ENCODE measurements at places on chromosomes 1 and 21.

- DNase-seq, result no peak
Observed at GRCh38 chr1:169488157-169488556, 2.4 kb upstream of the SLC19A2 start.

- no peak for DNase-seq
Observed at GRCh38 chr21:42658320-42659105, 5.1 kb downstream of the PDE9A start.

DNA sequence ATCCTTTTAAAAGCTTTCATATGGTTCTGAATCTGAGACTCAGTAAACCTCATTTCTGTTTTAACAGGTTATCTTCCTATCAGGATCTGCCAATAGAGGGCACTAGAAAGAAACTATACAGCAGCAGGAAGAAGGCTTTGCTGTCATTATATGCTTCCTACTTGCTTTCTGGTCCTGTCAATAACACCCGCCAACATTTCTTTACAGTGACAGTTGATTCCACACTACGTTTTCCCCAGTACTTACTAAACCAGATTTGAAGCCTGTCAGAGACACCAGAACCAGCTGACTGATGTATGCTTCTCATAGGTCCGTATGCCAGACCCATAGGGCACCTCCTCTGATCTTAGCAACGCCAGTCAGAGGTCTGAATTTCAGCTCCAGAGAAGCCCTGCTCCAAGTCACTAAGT is 341.0 kb upstream of the NEGR1 start:
- peak; percentile 2 for DNase-seq

DNA sequence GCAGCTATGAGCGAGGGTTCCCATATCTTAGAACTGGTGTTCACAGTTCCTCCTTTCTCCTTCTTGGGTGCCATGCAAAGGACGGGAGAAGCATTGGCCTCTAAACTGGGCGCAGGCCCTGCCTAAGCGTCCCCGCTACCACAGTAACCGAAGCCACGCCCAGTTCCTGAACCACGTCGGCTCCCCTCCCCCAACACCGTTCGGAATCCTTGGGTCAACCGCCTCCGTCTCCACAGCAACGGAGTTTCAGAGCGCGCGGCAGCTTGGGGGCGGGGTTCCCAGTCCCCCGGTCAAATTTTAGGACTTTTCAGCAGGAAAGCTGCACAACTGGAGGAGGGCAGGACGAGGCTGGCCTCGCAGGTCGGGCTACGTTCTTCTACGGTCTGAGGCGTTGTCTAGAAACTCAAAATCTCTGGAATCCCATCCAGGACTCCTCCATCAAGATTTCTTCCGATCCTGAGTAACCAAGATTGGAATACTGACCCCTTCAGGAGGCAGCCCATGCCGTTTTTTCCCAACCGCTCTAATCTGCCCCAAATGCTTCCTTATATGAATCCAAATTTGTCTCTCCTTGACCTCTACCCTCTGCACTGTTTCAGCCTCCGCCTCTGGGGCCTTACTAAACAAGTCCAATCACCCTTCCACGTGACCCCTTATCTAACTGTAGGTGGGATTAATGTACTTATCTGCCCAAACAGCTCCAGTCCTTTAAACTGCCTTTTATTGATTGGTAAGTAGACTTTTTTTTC is at the start of gene SPAG17:
Gene SPAG17 (minus strand): TSS at position 145 of the 749 bp plus-strand sequence. CDS start 71 bp downstream, at position 74.
- no peak for DNase-seq

DNA sequence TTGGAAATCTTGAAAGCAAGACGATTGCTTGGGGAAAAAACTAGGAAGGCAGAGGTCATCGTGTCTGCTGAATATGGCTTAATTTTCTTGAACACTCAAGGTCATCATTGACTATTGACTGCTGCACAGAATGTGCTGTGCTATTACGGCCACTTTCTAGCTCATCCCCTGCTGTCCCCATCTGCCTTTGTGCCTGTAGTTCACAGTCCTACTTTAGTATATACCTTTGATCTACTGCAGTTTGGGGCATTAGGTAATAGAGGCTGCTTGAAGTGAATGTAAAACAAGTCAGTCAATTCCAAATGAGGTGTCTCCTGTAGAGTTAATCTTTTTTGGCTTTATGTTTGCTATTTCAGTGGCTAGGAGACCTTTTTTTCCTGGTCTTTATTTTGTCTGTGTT is 8.3 kb downstream of the RAB4A start:
- DNase-seq, result no peak

DNA sequence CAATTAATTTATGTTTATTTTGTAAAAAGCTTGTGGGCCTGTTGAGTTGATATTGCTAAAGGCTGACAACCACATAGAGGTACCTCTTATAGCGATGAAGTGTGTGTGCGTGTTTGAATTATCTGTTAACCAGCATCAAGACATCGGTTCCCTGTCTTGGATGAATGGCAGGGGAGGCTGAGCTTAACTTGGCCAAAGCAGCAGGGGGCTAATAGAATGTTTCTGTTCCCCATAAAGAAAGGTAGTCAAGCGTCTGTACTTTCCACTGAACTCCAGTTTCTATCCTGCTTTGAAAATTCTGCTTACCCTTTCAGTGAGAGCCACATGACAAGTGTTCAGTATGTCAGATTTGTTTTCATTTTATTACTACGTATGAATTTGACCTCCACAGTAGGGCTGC is 63.0 kb downstream of the ROR1 start:
- DNase-seq, result no peak

- DNase-seq, result no peak
Observed at GRCh38 chr1:208234721-208235120, 9.5 kb downstream of the PLXNA2 start.

DNA sequence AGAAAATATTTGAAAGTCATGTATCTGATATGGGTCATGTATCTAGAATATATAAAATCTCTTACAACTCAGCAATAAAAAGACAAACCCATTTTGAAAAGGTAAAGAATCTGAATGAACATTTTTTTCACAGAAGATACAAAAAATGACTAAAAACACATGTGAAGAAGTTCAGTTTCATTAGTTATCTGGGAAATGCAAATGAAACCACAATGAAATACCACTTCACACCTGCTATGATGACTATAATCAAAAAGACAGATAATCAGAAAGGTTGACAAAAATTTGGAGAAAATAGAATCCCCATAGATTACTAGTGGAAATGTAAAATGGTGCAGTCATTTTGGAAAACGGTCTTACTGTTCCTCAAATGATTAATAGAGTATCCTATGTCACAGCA is 631.0 kb downstream of the MRPL39 start:
- DNase-seq, result no peak

DNA sequence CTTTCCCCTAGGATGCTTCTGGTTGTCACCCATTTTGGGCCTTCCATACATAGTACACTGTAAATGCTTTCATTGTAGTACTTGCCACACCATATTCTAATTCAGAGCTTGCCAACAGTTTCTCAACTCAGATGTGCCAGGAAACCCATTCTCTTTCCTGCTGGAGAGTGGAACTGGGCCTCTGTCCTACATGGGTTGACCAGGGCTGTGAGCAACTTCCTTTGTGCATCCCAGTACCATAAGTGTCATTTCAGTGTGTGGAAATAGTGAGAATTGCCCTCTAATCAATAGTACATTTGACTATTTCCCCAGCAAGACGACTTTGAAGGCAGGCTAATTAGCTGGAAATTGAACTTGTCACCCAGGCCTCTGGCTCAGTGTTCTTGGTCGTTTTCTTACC is 74.8 kb downstream of the MTR start:
- DNase-seq, result no peak

GRCh38 chr21:37117204-37117603 is 44.1 kb downstream of the TTC3 start:
- DNase-seq, result no peak

- no peak for DNase-seq
Observed at GRCh38 chr1:67740543-67740942, 55.5 kb downstream of the GADD45A start.

DNA sequence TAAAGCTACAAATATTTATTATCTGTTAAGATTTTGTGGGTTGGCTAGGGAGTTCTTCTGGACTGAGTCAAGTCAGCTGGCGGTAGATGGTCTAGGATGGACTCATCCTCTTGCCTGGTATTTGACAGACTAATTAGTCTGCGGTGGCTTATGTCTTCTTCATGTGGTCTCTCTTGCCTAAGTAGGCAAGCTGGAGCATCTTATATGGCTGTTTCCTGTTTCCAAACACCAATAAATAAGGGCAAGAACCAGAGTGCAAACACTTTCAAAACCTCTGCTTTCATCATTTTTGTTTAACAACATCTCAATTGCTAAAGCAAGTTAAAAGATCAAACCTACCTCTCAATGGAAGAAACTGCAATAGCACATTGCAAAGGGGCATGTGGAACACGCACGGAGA is 484.8 kb downstream of the PTPRC start:
- DNase-seq, result no peak

DNA sequence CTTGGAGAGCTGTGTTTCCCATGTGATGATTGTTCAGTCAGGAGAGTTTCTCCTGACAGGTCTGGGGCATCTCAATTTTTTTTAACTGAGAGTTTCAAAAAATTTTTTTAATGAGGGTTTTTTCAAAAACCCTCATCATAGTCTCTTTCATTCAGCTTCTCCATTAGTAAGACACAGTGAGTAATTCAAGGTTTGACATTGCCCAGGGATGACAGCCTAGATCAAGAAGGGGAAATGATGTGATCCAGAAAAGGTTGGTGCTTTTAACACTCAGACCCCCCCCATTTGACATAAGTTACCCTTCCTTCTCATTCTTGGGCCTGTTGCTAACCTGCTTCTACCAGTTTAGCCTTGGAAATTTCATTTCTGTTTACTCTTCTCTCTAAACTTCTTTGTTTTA is 189.4 kb upstream of the HOOK1 start:
- DNase-seq, result no peak

Measured in H54 (cell line).